T-cell (primary cell): ENCODE measurements at places on chromosomes 12 and 14. TPM values are rescaled to one million over a fixed set of nuclear protein-coding genes. Genes with fewer than 3 reads are reported as not detected.

The KRT73 gene
- total RNA-seq, result 21.9 TPM

DNA sequence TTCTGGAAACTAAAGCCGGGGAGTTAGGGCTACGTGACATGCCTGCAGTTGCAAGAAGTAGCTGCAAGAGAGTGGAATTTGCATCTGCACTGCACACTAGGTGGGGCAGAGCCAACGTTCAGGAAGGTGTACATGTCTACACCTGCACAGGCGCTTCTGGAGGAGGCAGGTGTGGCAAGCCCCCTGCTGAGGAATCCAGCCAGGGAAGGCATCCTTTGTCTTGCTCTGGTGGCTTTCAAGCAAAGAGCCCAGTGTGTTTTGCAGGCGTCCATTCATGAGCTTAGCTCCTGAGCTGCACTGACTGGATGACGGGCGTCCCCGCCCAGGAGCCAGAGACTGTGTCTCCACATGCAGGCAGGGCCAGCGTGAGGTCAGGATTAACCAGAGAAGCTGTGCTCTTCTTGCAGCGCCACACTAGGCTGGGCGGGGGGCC, 116.3 kb downstream of the ZFP36L1 start:
- no peak for DNase-seq

DNA sequence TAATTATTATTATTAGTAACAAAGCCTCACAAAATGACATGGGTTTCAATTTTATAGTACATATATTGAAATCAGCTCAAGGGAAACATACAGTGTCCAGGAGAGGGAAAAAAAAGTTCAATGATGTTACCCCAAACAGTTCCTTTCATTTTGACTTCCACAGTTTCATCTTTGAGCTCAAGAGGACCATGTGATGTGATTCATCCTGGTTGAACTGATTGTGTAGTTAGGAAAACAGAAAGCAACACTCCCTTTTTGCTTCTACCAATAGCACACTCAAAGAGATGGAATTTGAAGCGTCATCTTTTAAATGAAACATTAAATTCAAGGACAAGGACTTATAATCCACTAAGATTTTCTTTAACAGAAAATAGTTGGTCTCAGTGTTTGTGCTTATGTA, 461.0 kb downstream of the FOXG1 start:
- no peak for DNase-seq

- DNase-seq, result no peak
These were observed 444.9 kb downstream of the TRHDE start for GRCh38 chr12:72717036-72717435.

DNA sequence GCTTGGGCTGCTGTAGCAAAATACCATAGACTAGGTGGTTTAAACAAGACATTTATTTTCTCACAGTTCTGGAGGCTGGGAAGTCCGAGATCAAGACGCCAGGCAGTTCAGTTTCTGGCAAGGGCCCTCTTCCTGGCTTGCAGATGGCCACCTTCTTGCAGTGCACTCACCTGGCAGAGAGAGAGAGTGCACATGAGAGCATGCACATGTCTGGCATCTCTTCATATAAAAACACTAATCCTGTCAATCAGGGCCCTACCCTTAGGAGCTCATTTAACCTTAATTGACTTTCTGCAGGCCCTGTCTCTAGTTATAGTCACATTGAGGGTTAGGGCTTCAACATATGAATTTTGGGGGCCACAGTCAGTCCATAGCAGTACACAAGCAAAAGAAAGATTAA, 12.4 kb upstream of the EVL start:
- DNase-seq, result no peak

DNA sequence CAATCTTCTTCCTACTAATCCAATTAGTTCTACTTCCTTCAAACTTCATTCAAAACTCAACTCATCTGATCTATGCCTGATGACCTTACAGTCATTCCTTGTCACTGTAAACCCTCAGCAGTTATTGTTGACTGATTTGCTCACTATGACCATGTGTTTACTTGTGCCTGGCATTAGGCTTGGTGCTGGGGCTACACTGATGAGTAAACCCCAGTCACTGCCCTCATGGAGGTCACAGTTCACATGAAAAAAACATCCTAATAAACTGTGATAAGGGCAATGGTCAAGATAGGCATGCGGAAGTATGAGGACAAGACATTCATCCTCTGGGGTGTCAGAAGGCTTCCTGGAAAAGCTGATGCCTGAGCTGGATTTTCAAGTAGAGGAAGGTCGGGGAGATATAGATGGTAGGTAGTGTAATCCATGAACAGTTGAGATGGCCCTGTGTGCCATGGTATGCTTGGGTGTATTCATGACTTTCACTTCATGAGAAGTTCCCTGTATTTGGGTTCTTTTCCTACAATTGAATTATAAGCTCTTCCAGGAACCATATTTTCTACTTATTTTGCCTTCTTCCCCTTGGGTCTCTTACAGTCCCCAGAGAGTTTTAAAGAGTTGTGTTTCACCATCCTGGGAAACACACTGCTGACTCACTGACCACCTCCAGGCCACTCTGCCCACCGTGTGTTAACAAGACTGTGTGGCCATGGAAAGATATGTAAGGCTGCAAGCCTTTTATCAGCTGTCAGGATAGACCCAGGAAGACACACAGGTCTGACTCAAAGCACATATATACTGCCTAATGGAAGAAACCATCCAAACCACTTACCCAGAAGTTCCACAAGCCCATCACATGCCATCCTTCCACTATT, 38.7 kb upstream of the DUSP6 start:
- no peak for DNase-seq

DNA sequence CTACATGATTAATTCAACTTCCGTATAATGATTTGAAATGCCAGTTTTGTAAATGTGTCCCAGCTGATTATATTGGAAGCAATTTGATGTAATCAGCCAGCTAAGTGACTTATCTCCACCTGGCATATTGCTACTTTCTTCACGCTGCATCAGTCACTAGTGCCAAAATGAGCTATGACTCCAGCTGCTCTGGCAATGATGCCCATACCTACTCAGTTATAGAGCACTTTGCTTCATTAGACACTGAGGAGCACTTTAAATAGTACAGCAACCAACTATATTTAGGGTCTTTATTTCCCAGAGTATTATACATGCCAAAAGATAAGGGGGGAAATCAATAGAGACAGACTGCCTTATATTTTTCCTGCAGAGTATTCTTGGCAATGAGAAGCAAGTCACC, 67.9 kb upstream of the LIN7A start:
- DNase-seq, result no peak

DNA sequence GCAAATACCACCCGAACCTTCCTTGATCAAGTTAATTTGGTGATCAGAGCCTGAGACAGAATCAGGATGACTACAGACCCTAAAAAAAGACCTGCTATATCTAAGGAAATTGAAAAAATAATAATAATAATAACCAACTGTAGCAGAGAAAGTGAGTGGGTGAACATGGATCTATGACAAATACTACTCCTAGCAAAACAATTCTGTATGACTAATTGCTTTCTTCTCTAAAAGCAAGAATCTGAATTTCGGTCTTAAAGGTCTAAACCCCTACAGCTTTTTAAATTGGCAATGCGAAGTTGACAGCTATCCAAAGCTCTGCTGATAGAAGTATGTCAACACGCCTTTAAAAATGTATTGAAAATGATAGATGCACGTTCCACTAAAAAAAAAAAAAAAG, 102.2 kb downstream of the PRKAB1 start:
- no peak for DNase-seq
